Naive thymus-derived CD8-positive, alpha-beta T cell (primary cell): ENCODE measurements at places on chromosomes 2 and 18. TPM values are rescaled to one million over a fixed set of nuclear protein-coding genes. Genes with fewer than 3 reads are reported as not detected.
A peak's percentile ranks its signal among the peaks of the same experiment; 100 is the strongest.

GRCh38 chr2:112310906-112311305, 35.5 kb downstream of the ZC3H6 start:
- no peak for DNase-seq

NRP2 gene
- total RNA-seq, result 0.82 TPM

GALNT13 gene
- total RNA-seq, result not detected

CD8B2 gene
- 14.1 TPM for total RNA-seq

- DNase-seq, result no peak
Observed at GRCh38 chr2:239625971-239626734, 225.3 kb upstream of the HDAC4 start.

- peak; percentile 92 for DNase-seq
Observed at GRCh38 chr2:190648289-190649034, 421 bp upstream of the NAB1 start.

DNA sequence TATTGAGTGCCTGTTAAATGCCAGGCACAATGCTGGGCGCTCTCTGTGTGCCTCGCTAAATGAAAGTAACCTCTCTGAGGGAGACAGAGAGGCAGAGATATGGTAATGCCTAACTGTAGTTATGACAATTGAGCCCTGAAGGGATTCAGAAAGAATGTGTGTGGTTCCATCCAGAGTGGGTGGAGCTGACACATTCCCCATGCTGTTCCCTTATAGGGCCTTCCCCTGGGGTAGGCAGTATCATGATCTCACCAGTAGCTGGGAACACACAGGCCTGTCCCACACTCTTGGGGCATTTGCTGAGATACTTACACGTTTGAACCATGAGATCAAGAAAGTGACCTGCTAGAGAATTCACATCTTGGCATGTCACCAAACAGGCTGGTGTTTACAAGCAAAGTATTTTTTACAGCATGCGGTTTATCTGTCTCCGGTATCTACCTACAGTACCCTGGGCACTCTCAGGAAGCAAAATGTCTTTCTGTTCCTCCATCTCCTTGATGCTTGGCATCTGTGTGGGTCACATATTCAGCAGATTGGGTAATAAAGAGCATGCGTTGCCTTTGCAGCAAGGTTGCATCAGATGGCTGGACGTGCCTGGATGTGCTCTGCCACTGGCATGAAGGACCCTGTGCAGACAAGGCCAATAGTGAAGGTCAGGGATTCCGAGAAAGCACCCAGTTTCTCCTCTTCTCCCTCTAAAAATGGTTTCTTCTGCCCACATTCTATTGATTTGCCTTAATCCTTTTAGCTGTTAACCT, 9.4 kb downstream of the CTIF start:
- DNase-seq, result no peak

- peak; percentile 53 for DNase-seq
Observed at GRCh38 chr2:128500138-128500800, 181.6 kb upstream of the HS6ST1 start.

CNRIP1 gene
- not detected for total RNA-seq

DNA sequence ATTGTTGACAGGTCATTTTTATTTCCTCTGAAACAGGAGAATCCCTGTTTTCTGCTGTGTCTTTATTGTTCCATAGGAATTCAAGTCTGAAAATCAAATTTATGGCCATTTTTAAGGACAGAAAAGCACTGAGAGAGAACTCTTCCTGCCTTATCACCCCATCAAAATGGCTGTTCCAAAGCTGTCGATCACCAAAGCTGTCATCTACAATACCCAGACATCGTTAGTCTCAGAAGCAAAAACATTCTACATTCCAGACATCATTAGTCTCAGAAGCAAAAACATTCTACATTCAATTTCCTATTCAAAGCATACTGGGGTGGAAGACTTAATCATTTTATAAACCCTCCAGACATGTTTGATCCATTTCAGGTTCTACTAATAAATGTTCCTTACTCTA, 44.4 kb downstream of the SCRN3 start:
- no peak for DNase-seq

GALNT14 gene
- total RNA-seq, result not detected

DNA sequence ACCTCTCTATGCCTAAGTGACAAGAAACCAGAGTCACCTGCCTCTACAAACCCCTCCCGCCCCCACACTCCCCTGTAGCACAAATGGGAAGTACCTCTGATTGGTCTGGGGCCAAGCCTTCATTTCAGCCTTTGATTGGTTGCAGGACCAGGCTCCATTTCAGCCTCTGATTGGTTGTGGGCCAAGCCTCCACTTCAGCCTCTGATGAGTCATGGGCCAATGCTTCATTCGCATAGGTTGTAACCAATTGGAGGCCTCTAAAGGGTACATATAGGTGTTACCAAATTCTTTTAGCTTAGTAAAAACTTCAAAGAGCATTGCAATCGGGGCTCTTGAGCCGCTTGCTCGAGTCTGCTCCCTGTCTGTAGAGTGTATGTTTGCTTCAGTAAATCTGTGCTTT, 25.0 kb downstream of the CCDC102B start:
- no peak for DNase-seq

FBXO48 gene
- total RNA-seq, result 5.6 TPM

- peak; percentile 46 for DNase-seq
Observed at GRCh38 chr2:105856581-105856980, 111.9 kb downstream of the NCK2 start.
